Anterior cingulate cortex (tissue), 58 donors: ENCODE measurements at places on chromosomes 13 and 19.
A peak's percentile ranks its signal among the peaks of the same experiment; 100 is the strongest.

DNA sequence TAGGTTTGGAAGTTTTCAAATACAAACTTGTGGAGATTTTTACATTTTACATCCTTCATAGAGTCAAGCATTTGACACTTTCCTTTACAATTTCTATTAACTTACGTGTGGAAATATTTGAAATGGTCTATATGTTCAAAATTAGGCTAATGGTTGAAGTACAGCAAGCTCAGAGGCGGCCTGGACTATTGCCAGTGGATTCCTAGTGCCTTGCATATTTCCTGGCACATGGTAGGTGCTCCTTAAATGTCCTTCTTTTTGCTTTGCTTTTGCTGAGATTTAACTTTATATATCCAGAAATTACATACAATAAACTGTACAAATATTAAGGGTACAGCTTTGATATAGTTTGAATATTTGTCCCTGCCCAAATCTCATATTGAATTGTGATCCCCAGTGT, 93.9 kb downstream of the UBL3 start:
- DNase-seq, result no peak

GRCh38 chr19:51047031-51047335, 12.2 kb upstream of the KLK12 start:
- DNase-seq, result no peak

DNA sequence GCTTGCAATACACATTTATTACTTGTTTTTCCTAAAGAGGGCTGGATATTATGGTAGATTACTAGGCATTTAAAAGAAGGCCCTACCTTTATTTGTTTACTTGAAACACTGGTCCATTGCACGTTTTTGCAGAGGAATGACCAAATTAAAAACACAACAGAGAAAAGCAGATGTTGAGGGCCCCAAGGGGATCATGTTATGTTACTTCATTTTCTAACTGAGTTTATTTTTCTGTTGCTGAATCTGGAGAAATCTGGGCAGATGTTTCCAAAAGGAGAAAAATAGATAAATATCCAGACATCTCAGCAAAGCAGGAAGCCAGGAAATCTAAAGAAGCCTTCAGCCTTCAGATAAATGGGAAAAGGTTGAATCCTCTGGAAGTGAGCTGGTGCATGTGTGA, 353.0 kb downstream of the NDFIP2 start:
- DNase-seq, result no peak

DNA sequence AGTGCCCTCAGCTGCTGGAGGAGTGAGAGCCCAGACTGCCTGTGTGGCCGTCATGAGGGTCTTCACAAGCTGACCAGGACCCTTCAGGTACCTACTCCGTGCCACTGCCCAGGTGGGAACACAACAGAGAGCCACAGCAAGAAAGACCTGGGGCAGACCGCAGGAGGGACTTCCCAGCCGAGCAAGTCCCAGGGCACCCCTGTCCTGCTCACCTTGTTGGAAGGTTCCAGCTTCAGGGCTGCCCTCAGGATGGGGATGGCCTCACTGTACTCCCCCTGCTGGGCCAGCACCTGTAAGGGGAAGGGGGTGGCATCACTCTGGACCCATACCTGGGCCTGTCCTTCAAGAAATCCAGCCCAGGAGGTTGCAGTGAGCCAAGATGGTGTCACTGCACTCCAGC, 10.3 kb downstream of the FKBP8 start:
- DNase-seq, result no peak

DNA sequence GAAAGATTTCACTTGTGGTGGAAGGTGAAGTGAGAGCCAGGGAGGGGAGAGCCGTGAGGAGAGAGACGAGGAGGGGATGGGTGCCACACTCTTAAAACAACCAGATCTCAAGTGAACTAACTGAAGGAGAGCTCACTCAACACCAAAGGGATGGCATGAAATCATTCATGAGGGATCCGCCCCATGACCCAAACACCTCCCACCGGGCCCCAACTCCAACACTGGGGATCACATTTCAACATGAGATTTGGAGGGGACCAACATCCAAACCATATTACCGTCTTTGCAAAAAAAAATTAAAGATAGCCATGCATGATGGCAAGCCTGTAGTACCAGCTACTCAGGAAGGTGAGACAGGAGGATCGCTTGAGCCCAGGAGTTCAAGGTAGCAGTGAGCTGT, 34.9 kb upstream of the POP4 start:
- no peak for DNase-seq

GRCh38 chr13:107421028-107421427, 794.3 kb downstream of the LIG4 start:
- DNase-seq, result no peak

DNA sequence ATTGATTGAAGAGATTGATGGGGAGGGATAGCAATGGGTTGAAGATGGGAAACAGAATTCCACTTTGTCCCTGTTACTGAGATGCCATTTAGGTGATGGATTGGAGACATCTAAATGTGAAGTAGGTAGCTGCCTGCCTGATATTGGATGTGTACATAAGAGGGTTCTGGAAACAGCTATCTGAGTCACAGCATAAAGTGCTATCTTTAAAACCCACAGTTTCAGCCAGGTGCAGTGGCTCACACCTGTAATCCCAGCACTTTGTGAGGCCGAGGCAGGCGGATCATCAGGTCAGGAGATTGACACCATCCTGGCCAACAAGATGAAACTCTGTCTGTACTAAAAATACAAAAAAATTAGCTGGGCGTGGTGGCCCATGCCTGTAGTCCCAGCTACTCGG, 72.6 kb downstream of the DNAJC3 start:
- DNase-seq, result no peak

DNA sequence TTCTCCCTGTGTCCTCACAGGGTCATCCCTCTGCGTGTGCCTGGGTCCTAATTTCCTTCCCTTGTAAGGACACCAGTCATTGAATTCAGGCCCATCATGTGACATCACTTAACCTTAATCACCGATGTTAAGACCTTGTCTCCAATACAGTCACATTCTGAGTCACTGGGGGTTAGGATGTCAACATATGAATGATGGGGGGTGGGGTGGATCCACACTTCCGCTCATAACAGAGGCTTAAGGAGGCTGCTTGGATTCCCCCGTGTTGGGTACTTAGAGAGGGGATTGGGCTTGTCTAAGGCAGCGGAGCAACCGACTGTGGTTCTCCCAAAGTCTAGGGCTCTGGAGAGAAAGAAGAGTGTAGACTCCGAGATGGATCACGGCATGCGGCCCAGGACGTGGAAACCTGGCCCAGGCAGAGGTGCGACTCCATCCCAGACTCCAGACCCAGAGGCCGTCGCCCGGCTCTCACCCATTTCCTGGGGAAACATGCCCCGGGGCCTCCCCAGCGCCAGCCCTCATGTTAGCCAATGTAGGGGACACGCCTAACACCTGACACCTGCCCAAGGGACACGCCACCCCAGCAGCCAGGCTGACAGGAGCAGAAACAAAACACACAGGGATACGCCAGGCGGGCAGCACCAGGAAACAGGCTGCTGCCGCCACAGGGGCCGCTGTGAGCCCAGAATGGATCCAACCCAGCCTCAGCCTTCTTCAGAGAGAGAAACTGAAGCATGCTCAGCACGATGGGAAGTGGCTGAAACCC, 17.1 kb upstream of the IGLON5 start:
- no peak for DNase-seq

- DNase-seq, result no peak
Observed at GRCh38 chr13:43529796-43530195, 257.0 kb downstream of the ENOX1 start.

GRCh38 chr19:34274284-34274826, 20.0 kb downstream of the GARRE1 start:
- DNase-seq, result no peak

- DNase-seq, result no peak
Observed at GRCh38 chr13:46749951-46750350, 47.0 kb downstream of the ESD start.

- no peak for DNase-seq
Observed at GRCh38 chr19:9008667-9009066, 1.5 kb downstream of the MUC16 start.

- no peak for DNase-seq
Observed at GRCh38 chr19:3075605-3076431, 13.5 kb upstream of the TLE5 start.

DNA sequence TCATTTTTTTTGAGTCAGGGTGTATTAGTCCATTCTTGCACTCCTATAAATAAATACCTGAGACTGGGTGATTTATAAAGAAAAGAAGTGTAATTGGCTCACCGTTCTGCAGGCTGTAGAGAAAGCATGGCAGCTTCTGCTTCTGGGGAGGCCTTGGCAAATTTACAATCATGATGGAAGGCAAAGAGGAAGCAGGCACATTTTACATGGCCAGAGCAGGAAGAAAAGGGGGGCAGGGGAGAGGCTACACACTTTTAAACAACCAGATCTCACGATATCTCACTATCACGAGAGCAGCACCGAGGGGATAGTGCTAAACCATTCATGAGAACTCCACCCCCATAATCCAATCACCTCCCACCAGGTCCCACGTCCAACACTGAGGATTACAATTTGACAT, 44.5 kb upstream of the MIR17HG start:
- no peak for DNase-seq

DNA sequence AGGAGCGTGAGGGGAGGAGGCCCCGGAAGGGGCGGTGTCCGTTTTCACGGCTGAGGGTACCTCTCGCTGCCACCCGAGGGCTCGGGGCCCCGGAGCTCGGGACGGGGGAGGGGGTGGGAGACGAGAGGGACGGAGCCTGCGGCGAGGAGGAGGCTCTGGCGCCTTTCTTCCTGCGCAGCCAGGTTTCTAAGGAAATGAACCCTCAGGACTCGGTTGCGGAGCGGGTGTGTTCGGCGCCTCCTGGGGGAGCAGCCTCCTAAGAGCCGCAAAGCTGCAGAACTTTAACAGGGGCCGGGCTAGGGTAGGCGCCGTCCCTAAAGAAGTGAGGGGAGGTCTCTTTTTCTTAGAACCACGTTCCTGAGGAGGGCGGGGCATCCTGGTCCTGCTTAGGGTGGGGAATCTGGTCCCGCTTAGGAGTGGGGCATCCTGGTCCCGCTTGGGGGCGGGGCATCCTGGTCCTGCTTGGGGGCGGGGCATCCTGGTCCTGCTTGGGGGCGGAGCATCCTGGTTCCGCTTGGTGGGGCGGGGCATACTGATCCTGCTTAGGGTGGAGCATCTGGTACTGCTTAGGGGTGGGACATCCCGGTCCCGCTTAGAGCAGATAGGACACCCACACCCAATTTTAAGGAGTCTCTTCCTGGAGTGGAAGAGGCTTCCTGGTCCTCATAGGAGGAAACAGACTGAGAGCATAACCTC, 6.2 kb downstream of the SYT5 start:
- DNase-seq, result no peak

GRCh38 chr13:94170145-94170571, 309.3 kb downstream of the DCT start:
- DNase-seq, result peak; percentile 31

DNA sequence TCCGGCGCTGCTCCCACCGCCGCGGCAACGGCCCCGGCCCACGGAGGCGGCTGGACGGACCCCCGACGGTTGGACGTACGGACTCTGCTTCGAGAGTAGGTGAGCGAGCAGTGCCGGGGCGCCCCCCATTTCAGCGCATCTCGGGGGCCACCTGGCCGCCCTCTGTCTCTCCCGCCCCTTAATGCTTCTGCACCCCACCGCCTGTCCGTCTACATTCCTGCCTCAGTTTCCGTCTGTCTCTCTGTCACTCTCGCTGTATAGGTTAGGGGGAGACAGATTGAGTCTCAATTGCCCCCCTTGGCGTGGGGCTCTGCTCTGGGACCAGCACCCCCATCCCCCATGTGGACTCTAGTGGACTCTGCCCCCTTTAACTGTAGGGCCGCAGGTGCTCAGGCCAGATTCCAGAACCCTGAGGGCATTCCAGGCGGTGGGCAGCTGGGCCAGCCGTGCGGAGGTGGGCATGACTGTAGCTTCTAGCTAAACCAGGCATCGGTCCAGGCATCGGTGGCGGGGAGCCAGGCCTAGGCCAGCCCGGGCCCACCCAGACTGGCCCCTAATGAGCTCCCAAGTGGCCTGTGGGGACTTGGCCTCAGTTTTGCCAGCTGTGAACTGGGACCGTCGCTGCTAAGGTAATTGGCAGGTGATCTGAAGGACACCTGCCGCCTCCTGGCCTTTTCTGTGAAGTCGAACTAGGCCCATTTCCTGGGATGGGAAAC, 373 bp downstream of the TNFAIP8L1 start:
- no peak for DNase-seq

DNA sequence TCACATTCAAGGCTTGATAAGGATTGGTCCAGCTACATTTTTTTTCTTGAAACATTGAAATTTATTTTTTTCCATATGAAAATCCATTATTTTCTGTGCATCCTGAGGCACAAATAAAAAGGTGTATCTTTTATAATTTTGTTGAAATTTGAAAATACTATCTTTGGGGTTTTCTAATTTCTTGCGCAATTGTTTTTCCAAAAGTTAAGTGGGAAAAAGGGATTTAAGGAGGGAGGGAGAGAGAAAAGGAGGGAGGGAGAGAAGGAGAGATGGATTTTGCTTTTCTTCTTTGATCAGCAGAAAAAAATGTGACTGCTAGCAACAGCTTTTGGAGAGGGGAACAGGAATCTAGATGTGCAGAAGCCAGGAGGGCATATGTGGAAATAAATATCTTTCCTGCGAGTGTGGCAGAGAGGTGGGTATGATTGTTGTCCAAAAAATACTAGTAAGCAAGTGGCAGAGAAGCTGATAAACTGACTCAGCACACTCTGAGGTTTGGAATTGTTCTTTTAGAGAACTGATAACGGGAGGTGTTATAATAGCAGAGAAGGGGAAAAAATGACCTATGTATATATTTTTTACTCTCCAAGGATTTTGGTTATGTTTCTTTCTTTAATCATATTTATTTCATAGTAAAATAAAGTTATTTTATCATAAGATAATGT, 61.2 kb upstream of the EDNRB start:
- DNase-seq, result no peak

DNA sequence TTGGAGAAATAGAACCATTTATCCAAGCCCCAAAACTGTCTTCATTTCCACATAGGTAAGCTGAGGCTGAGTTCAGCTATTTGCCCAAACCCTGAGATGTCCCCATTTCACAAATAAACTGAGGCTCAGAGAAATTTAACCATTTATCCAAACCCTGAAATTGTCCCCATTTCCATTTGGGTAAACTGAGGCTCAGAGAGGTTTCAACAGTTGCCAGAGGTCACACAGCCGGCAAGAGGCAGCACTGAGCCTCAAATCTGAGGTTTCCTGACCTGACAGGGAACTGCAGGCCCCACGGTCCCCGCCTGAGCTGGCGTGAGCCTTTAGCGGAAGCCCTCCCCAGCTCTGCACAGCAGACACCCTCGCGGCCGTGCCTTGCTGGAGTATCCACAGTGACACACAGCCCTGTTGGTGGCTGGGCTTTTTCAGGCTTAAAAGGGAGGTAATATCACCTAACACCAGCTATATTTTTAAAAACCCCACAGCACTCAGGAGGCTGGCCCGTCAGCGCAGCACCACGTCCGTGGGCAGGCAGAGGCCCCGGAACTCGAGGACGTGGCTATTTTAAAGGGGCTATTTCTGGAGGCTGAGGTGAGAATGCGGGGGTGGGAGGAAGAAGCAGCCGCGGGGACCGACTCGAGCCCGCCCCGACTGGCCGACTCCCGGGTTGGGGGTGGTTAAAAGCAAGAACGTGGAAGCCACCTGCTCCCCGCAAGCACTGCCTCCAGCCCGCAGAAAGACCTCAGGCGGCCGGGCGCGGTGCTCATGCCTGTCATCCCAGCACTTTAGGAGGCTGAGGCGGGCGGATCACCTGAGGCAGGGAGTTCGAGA, 18.5 kb downstream of the PTPRS start:
- DNase-seq, result no peak

- no peak for DNase-seq
Observed at GRCh38 chr13:36436811-36437210, 4.5 kb downstream of the CCNA1 start.

- DNase-seq, result no peak
Observed at GRCh38 chr13:44557986-44558385, 18.1 kb downstream of the TSC22D1 start.

- DNase-seq, result no peak
Observed at GRCh38 chr19:30361107-30361447, 11.1 kb upstream of the ZNF536 start.

GRCh38 chr13:93004919-93005318, 221.7 kb upstream of the GPC6 start:
- DNase-seq, result no peak
